ENCODE measurements at places on chromosomes 11 and 22.

GRCh38 chr11:72576243-72576595, 98.0 kb downstream of the PDE2A start:
- no peak for DNase-seq

GRCh38 chr22:43134553-43134952, 8.6 kb downstream of the MCAT start:
- no peak for DNase-seq

DNA sequence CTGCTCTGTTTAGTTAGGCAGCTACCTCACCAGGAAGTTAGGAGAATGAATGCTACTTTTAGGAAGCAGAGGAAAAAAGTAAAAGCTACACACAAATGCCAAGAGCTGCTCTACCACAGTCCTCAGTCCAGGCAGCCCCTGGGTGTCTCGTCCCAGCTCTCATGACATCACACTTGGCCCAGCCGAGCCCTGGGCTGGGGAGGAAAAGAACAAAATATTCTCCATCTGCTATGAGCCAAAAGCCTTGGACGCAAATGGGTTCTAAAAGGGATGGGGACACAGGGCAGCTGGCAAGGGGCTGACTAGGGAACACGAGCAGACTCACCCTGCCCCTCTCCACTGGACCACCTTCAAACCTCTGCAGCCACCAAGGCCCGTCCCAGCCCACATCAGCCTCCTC, 26.1 kb downstream of the TMEM184B start:
- no peak for DNase-seq

GRCh38 chr22:47166033-47166404, 403.6 kb downstream of the TBC1D22A start:
- DNase-seq: no peak

DNA sequence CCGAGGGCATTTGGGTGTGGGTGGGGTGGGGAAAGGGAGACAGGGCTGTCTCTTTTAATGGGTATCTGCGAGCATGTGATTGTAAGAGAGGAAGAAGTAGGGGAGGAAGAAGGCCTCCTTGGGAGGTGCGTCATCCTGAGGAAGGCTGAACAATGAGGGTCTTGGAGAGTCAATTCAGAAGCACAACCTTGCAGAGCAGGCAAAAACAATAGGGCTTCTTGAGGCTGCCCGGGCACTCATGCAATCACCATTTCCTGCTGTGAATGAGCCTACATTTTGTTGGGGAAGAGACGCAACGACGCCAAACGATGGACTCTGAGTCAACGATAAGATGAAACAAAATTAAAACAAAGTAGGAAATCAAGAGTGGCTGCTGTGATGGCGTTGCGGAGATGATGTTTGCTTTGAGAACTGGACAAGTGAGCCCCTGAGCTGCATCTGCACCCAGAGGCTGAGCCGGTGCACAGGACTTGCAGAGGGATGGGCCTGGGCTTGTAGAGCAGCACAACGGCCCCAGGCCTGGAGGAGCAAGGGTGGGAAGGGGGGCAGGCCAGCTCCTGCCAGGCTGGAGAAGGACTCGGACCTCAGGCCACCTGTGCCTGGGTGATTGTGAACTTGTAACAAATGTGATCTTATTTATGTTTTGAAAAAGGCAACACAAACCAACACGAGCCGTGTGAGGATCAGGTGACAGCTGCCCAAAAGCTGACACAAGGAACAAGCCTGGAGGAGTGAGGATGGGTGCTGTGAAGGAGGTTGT, 92.3 kb upstream of the B3GAT1 start:
- DNase-seq: no peak

GRCh38 chr11:36162883-36163434, 126.3 kb downstream of the COMMD9 start:
- DNase-seq: no peak

- DNase-seq: no peak
Measured at GRCh38 chr11:57323167-57323854, 1.4 kb downstream of the TNKS1BP1 start.

DNA sequence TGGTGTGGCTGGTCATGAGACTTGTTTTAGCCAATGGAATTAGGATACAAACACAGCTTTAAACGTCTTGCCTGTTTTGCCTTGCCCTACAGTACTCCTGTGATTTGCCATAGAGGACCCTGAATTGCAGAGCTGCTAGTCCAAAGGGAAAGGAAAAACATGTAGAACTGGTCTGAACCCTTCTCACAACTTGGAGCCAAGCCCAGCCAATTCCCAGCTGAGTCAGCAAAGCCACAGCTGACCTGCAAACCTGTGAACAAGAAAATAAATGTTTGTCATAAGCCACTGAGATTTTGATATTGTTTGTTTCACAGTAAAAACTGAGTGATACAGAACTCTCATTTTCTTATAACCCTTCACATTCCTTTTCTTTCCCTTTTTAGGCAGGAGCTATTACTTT, 360.5 kb upstream of the API5 start:
- DNase-seq: no peak

DNA sequence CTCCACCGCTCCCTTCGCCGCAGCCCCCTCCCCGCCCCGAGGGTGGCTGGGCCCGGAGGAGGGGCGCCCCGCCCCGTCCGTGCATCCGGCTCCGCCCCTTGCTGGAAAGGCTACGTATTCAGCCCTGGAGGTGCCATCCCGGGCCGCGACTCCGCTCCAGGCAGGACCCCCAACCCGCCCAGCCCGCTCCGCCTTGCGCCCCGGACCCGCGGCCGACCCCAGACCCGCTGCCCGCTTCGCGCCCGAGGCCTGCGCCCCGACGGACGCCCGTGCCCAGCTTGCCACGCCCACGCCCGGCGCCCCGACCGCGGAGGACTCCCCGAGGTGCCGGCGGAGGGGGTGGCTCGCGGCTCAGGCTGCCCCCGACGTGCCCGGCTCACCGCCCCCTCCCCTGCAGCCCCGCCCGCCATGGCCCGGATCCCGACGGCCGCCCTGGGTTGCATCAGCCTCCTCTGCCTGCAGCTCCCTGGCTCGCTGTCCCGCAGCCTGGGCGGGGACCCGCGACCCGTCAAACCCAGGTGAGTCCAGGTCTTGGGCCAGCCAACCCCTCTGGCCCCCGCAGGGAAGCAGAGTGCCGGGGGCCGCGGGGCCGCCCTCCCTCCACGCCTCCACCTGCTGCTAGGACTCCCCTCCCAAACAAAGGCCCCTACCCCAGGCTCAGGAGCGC, at the start of gene ADM2:
Gene ADM2, plus strand, starts transcription at position 104 of the 667 bp plus-strand sequence. Its CDS starts 305 bp downstream, at position 409.
- DNase-seq: no peak

- no peak for DNase-seq
Measured at GRCh38 chr11:117189191-117189940, 9.8 kb upstream of the TAGLN start.

- DNase-seq: no peak
Measured at GRCh38 chr11:110812086-110812733, 100.0 kb upstream of the ARHGAP20 start.

GRCh38 chr11:130523166-130523565, 74.7 kb downstream of the ADAMTS15 start:
- DNase-seq: no peak

Measured in mesothelial cell of epicardium (in vitro differentiated cells).